Endothelial cell (in vitro differentiated cells): ENCODE measurements at places on chromosomes 7 and 10.

- no peak for DNase-seq
These were observed 32.5 kb upstream of the TBX20 start for GRCh38 chr7:35286422-35286821.

DNA sequence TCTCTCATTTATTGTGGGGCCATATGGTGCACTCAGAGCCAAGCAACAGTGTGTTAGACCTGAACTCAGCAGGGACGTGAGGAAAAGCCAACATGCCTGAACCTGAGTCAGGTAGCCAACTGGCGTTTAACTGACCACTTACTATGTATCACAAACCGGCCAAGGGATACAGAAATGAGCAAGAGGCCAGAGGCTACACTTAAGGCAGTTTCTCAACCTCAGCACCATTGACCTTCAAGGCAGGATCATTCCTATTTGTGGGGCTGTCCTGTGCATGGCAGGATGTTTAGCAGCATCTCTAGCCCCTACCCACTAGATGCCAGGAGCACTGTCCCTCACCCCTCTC lies 103.5 kb upstream of the NANOS1 start:
- no peak for DNase-seq

- no peak for DNase-seq
These were observed 994 bp downstream of the SLC25A28 start for GRCh38 chr10:99619090-99619800.

DNA sequence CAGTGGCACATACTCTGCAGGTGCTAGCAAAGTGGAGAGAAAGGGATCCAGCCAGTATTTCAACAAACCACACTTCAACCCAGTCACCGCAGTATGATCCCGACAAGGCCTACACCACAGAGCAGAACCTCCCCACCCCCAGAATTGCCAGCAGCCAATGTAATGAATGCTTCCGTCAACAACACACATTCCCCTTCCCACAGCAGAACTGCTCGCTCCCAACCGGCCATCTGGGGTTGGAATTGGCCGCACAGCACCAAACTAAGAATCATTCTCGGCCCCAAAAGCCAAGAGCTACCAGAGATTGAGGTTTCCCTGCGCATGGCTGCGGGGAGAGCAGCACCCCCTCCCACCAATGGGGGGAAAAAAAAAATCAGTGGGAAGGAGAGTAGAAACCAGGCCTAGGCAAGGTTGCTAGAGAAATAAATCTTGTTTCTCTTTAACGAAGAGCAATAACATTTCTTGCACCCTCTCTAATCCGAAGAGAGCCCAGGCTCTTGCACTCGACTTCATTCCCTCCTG lies 1.1 kb downstream of the WASL start:
- peak; percentile 56 for DNase-seq

DNA sequence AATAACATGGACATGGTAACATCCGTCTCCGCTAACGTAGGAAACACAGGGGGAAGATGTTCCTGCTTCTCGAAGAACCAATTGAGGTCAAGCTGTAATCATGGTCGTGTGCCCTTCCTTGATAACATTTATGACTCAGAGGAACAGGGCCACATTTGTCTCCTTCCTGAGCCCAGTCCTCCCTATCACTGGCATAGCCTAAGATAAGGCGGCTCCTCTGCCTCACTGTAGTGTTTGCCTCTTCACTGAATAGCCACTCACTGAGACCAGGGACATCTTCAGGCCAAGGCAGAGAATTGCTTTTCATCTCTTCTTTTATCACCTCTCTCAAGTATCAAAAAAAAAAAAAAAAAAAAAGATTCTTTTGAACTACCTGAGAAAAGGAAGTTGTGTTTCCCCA lies 5.4 kb upstream of the GRM8 start:
- no peak for DNase-seq

GRCh38 chr10:48400129-48400849 lies 93.8 kb downstream of the MAPK8 start:
- DNase-seq = no peak

DNA sequence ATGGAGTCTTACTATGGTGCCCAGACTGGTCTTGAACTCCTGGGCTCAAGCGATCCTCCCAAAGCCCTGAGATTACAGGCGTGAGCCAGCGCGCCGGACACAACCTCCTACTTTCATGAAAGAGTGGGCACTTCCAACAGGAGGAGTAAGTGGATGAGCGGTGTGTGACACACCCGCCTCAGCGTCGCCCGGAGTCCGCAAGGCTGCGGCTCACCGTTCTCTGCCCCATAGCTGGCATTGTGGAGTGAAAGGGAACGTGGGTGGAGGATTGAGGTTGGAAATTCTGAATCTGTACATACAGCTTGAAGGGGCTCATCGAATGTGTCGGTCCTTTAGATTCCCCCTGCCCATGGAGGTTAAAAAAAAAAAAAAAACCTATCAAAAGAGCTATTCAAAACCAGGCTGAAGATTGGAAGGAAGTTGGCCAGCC lies 524 bp upstream of the PRXL2A start:
- DNase-seq = no peak

- no peak for DNase-seq
These were observed 9.8 kb upstream of the SEMA3D start for GRCh38 chr7:85196696-85197095.

DNA sequence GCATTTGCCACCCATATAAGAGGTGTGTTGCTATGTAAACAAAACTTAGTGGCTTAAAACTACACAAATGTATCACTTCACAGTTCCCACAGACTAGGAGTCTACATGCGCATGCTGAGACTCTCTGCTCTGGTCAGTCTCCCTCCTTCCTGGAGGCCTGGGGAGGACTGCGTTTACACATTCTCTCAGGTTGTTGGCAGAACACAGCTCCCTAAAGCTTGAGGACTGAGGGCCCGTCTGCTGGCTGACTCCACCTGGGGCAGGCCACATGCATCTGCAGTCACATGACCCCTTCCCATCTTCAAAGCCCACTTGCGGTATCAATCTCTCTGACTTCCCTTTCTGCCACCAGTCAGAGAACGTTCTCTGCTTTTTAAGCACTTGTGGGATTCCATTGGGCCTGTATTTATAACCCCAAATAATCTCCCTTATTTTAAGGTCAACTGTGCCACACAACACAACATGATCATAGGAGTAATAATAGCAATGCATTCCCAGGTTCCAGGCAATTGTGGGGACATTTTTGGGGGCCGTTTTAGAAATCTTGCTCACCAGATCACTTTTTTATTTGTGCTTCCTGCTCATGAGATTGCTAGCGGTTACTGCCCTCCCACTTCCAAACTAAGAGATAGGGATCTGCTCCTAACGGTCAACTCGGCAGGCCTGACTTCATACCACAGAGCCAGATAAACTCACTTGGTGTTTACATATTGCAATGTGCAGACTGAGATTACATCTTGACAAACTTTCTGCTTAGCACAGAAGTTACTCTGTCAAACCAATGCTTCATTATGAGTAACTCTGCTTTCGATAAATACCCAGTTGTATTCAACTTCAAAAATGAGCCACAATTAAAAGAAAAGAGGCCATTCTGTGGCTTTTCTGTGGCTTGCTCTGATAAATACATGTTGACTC lies 96.3 kb downstream of the ALOX5 start:
- no peak for DNase-seq

DNA sequence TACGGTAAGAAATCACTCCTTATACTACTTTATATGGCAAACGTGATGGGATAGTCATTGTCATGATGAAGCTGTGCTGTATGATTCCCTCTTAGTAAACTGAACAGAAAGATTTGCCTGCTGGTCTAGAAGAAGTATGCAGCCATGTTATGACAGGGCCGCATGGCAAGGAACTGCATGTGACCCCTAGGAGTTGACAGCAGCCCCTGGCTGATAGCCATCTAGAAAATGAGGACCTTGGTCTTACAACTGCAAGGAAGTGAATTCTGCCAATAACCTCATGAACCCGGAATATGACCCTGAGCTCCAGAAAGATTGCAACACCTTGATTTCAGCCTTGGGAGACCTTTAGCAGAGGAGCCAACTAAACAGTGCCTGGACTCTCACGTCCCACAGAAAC lies 193.3 kb downstream of the SEMA3E start:
- DNase-seq = no peak

GRCh38 chr7:67692425-67692824 lies 695.8 kb downstream of the TYW1 start:
- DNase-seq = no peak

GRCh38 chr10:113357681-113358300 lies 195.1 kb upstream of the HABP2 start:
- no peak for DNase-seq

DNA sequence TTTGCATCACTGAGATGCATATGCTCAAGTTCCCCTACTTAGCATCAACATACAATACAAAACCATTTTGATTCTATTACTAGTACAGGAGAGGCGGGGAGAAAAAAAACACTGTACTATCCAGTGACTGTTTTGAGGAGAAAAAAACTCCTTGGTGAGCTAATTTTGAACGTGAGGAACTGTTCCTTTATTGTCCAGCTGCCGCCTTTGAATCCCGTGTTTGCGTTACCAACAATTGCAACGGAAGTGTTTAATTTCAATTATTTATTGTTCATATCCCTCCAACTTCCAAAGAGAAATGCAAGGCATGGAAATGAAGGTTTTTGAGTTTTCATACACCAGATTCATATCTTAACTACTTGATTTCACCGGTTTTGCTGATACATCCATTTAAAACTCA lies 66.4 kb upstream of the ARHGAP21 start:
- no peak for DNase-seq

DNA sequence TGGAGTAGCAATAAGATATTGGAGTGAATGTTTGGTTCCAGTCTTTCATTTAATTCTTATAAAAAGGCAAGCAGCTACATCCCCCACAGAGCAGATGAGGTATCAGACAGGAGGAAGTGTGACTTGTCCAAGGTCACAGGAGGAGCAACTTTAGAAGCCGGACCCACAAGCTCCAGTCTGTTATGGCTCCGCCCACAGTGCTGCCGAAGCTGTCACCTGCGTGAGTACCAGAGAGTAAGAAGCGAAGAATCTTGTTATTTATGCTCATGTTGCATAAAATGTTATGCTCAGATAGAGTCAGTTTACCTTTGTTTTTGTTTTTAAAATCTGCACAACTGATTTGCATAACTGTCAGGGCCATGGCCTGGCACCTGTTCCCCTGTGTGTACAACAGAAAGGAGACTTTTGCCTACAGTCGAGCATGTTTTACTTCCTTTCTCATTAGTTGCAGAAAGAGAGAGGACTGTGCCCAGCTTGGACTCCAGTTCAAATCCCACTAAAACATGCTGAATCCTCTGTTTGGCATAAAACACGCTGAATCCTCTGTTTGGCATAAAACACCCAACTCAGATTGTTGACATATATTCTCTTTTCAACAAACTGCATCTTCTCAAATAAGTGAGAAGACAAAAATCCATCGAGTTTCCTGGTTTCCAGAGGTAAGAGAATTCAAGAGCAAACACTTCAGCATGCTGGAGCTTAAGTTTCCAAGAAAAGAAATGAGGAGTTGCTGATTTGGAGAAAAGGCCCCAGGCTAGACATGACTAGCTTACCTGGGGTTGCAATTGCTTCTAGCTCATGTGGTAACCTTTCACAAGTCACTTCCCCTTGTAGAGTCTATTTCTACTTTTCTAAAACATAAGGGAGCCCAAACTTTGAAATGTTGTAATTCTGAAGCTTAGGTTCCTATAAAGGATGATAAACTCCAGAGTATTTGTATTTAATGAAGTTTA lies 409.8 kb upstream of the ZMIZ1 start:
- DNase-seq = no peak

DNA sequence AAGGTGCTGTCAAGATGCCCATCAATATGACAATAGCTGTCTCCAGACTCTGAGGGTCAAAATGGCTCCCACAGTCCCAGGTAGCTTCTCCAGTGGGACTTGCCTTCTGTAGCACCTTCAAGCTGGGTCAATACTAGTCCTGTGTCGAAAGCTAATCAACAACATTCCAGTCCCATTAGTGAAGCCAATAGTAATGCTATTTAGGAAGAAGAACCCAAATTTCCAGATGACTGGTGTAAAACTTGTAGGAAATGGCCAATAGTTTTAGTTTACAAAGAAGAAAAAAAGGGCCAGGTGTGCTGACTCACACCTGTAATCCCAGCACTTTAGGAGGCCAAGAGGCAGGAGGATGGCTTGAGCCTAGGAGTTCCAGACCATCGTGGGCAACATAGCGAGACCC lies 2.0 kb upstream of the SPOCK2 start:
- no peak for DNase-seq

- peak; percentile 74 for DNase-seq
These were observed 17.0 kb downstream of the FAM131B start for GRCh38 chr7:143345428-143345900.
